Stimulated activated CD4-positive, alpha-beta T cell treated with anti-CD3 and anti-CD28 coated beads, Interleukin-4, amount 100 ng/mL, for 1 hour (primary cell): ENCODE measurements at places on chromosomes 2 and 18.

GRCh38 chr2:38164881-38165280 is 88.9 kb upstream of the CYP1B1 start:
- DNase-seq: no peak

DNA sequence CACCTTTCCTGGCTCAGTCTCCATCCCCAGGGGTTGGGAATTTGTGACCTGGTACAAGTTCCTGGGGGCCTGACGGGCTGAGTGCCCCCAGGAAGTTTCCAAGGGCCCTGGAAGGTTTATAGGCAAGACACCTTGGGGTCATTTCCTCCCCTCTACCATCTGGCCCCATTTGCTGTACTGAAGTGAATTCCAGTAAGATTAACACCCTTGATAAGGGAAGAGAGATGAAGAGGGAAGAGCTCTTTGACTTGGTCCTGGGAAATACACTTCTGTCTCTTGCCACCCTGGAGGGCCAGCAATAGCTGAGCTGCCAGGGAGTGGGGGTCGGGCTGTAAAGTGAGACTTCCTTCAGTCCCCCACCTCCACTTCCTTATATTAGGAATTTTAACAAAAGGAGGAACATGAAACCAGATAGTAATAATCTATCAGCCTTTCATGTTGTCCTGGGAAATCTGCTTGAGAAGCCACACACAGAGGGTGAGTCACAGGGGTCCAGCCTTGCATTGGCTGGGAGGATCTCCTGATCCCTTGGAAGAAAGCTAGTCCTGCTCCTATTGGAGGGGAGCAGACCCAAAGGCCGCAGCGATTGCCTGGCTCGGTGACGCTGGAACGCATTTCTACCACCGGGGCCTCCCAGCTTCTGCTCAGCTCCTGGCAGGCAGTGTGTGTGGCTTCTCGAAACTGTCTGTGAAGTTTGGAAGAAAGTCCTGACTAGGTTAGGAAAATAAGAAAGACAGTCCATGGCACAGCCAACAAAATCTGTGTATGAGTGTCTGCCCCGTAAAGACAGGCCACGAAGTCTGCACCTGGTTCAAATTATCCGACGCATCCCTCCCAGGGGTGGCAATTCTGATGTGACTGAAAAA is 87.3 kb downstream of the ACAA2 start:
- no peak for DNase-seq

DNA sequence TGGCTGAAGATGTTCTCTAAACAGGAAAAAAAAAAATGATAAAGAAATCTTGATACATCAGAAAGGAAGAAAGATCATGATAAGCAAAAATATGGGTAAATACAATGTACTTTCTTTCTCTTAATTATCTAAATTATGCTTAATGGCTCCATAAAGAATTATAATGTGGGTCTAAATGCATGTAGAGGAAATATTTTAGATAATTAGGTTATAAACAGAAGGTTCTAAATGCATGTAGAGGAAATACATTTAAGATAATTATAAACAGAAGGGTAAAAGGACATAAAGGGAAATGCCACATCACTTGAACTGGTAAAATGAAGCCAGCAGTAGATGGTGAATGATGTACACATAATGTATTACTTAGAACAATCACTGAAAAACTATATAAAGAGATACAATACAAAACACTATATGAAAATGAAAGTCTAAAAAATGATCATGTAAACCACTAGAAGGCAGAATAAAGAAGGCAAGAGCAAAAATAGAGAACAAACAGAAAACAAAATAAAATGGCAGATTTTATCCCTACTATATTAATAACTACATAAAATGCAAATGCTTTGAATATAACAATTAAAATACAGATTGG is 308.4 kb upstream of the CDH2 start:
- DNase-seq: no peak

DNA sequence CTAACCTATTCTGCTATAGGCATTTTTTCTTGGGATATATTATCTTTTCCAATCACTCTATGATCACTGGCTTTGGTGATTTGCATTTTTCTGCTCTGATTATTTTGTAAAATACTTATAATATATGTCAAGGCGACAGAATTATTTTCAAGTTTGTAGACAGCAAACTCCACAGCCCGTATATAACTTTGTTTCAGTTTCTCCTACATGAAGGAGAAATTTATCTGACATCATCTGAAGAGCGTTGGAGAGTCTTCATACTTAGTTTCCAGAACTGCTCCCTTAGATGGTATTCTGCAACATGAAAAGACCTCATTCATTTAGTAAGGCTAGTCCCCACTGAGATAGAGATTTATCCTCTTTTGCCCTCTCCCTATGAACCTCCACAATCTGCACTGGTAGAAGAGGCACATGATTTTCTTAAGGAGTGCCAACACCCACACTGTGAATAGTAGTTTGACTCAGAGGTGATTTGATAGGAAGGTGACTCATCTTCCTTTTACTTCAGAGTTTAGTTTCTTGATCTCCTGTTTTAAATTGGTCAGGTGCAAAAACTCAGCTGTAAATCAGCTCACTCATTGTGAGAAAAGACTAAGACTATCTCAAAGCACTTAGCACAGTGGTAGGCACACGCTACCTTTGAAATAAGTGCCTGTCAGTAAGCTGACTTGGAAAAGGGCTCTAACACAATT is 1848.6 kb upstream of the CELF4 start:
- DNase-seq: no peak

GRCh38 chr2:209460151-209460761 is 36.4 kb downstream of the MAP2 start:
- DNase-seq: no peak

GRCh38 chr2:238657132-238658053 is 190.5 kb upstream of the TWIST2 start:
- no peak for DNase-seq

DNA sequence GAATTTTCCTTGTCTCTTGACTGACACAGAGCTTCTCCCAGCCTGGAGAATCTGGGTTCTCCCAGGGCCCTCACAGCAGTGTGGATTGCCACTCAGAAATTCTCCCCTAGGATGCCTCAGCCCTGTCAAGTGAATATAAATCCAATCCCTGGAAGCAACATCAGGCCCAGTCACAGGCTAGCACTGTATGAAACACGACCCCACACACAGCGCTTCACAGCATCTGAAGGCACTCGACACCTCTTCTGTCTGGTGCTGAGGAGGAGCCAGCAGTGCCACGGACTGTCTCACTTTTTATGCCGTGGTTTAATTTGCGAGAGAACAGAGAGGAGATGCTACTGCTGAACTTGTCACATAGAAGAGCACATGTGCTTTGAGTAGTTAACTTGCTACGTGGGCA is 164.5 kb downstream of the NAPG start:
- no peak for DNase-seq

DNA sequence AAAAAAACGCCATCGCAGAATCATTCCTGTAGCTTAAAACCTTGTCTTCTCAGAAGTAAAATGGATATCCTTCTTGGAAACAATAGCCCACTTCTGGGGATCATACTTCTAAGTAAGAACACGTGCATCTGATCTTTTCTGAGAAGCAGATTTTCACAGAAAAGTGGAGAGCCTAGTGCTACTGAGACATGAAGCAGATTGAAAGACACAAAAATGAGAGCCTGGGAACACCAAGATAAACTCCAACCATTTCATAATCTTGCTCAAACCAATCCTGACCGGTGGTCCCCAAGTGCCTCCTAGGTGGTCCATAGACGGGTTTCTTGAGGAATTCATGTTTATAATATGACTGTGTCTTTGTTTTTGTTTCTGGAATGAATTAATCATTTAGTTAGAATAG is 191.2 kb downstream of the IRS1 start:
- DNase-seq: no peak

GRCh38 chr2:172472446-172473033 is 45.2 kb downstream of the ITGA6 start:
- DNase-seq: no peak

DNA sequence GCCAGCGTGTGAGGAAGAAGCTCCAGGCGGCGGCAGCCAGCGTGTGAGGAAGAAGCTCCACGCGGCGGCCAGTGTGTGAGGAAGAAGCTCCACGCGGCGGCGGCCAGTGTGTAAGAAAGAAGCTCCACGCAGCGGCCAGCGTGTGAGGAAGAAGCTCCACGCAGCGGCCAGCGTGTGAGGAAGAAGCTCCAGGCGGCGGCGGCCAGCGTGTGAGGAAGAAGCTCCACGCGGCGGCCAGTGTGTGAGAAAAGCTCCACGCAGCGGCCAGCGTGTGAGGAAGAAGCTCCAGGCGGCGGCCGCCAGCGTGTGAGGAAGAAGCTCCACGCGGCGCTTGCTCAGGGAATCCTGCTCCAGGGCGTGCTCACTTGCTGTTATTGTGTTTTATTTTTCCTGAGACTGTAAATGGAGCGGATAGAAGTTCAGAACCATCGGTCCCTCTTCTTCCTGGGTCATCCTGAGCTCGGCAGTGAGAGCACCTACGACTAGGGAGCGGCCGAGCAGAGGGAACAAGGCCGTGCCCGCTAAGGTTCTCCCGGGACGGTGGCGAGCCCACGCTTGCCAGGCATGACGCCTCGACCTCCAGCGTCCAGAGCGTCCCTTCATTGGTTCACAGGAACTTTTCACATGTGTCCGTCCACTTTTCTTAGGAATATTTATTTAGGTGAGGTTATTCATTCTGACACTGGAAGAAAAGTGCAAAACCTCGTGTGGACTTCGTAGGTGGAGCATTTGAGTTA is 94.2 kb downstream of the TMEM18 start:
- no peak for DNase-seq

- DNase-seq: no peak
Observed at GRCh38 chr2:152890736-152891135, 172.3 kb downstream of the ARL6IP6 start.

- DNase-seq: no peak
Observed at GRCh38 chr18:41790687-41791086, 164.3 kb upstream of the PIK3C3 start.

- no peak for DNase-seq
Observed at GRCh38 chr2:84450288-84451227, 8.5 kb downstream of the SUCLG1 start.

DNA sequence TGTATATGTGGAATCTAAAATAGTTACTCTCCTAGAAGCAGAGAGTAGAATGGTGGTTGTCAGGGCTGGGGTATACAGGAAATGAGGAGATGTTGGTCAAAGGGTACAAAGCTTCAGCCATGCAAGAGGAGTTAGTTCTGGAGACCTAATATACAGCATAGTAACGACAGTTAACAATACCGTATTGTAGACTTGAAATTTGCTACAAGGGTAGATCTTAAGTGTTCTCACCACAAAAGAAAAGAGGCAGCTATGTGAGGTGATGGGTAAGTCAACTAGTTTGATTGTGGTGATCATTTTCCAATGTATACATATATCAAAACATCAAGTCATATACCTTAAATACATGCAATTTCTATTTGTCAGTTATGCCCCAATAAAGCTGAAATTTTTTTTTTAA is 98.2 kb upstream of the CYP1B1 start:
- DNase-seq: no peak

GRCh38 chr18:22214731-22215528 is 45.5 kb downstream of the GATA6 start:
- no peak for DNase-seq

DNA sequence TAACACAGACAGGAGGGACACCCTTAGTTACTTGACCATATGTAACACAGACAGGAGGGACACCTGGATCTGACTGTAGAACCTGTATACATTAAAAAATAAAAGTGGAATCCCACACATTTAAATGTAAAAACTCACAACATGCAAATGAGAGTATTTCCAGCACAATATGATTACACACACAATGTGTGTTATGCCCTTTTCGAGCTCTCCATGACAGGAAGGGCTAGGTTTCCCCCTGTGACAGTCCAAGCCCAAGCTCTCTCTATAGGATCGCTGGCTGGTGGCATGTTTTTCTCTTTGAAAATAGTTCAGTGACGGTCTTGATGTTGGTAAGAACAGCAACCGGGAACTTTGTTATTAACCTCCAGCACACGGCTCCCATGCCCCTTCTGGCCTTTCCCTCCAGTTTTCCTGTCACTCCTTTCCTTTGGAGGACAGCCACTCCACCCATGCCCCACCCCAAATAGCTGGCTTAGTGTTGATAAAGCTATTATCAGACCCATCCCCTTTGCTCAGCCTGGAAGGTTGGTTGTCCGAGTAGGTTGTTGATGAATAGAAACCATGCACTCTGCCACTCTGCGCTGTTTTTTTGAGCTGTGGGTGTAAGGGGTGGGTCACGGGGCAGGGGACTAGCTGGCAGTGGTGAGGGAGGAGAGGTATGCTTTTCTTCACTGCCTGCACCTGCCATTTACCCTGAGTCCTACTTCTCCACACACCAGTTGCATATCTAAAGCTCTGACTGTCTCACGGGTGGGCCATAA is 2.7 kb downstream of the RASGRP3 start:
- DNase-seq: no peak

DNA sequence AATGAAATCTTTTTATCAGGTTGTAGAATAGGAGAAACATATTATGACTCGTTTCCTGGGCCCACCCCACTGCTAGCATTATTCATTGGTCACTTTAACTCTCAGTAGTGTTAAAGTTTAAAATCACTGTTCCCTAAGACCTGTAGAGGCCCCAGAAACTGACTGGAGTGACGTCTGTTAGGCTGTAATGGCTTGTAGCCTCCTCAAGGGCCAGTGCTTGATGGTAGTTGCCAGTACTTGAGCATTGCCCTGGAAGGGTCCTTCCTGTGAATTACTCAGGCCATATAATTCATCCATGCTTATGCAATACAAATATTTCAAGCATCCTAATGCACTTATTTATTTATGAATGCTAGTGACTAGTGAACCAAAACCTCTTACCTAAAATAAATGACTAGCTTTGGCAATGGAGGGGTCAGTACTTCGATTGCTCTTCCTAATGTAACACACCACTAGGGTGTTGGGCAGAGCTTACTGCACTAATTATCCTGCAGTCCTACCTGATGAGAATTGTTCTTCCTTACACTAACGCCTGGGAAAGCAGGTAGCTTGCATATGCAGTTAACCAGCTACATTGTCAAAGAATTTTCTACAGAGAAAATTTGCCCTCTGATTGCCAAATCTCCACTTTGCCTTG is 31.2 kb downstream of the ARHGAP25 start:
- no peak for DNase-seq

GRCh38 chr2:226181909-226182308 is 617.7 kb downstream of the IRS1 start:
- DNase-seq: no peak

DNA sequence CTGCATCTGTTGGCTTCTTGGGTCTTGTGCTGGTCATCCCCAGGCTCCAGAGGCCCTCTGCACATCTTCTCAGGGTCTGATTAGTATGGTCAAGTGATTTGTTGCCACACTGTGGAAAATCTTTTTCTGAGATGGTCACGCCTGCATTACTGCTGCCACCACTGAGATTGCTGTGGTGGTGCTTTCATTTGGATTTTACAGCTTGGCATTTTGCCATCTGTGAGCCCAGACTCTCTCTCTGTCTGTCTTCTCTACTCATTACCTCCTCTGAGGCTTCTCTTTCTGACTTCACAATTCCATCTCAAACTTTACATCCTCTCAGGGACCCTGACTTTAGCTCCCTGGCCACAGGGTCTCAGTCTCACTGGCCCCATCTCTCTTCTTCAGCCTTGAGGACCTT is 154.6 kb downstream of the LRRTM1 start:
- no peak for DNase-seq

DNA sequence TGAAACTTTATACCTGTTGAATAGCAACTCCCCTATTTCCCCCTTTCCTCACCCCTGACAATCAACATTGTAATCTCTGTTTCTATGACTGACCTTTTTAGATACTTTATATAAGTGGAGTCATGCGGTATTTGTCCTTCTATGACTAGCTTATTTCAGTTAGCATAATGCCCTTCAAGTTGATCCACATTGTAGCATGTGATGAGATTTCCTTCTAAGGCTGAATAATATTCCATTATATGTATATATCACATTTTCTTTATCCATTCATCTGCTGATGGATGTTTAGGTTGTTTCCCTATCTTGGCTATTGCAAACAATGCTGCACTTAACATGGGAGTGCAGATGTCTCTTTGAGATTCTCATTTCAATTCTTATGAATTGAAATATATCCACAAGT is 9.5 kb downstream of the FASTKD2 start:
- DNase-seq: no peak
